KBM-7 (cell line): ENCODE measurements at places on chromosomes 3 and 15.

- DNase-seq: no peak
These were observed 231.1 kb upstream of the PDZRN3 start for GRCh38 chr3:73855813-73856212.

DNA sequence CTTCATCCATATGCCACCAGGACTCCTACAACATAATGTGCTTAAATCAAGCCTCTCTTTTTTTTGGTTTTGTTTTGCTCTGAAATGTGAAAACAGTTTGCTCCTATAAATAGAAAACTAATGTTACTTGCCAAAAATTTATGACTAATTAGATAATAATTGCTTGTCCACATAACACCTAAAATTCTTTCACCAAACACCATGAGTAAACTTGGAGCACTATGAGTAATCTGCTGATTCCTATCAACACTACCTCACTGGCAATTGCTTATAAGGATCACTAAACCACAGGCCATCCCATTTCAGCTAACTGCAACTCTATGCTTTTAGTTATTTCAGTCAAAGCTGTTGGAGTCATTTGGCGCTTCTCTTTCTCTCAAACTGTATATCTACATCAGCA is 252.7 kb downstream of the EPHA3 start:
- DNase-seq: no peak

GRCh38 chr3:115692887-115693524 is 69.7 kb downstream of the GAP43 start:
- DNase-seq: peak; percentile 82

DNA sequence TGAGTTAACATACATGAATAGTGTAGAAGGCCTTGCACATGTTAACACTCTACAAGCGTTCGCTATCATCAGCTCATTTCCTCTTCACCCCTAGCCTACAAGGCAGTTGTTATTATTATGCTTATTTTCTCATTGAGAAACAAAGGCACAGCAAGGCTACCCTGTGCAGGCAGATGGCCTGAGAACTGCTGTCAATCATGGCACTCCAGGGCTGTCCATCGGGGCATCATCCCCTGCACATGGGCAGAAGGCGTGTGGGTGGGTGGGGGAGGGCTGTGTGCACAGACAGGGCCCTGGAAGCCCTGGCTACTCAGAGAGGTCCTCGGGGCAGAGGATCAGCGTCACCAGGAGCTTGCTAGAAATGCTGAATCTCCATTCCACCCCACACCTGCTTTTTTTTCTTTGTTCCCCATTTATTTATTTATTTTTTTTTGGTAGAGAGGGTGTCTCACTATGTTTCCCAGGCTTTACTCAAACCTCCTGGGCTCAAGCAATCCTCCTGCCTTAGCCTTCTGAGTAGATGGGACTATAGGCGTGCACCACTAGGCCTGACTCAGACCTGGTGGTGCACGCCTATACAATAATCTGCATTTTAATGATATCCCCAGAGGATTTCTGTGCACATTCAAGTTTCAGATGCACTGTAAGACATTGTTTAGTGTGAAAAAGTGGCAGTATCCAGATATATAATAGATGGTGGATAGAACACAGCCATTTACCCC is 9.6 kb upstream of the ZXDC start:
- DNase-seq: no peak

DNA sequence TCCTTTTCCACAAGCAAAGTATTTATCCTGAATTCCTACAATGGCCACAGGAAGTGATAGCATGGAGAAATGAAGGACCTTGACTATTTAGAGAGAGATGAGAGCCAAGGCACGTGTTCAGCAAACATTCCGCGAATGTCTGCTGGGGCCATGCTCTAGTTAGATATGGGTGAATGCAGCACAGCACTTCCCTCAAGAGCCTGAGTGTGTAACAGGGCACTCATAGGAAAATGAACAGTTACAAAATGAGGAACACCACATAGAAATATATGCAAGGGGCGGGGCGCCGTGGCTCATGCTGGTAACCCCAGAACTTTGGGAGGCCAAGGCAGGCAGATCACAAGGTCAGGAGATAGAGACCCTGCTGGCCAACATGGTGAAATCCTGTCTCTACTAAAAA is 406.9 kb downstream of the NR2F2 start:
- no peak for DNase-seq

DNA sequence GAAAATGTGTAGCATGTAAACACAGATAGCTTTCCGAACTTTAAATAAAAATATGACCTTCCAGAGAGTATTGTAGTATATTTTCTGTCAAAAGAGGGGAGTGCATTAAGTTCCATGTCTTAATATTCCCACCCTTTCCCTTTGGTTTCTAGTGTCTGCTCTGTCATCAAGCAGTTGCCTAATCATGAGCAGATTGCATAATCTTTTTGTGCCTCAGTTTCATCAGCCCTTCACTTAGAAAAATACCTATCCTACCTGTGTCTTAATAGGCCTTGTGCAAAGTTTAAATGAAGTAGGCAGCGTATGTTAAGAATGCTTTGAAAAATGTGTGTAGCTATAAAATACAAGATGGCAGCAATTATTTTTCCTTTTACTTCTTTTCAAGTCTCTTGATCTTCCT is 52.8 kb downstream of the CALML4 start:
- no peak for DNase-seq

GRCh38 chr3:14261229-14261628 is 82.6 kb downstream of the LSM3 start:
- DNase-seq: peak; percentile 73

DNA sequence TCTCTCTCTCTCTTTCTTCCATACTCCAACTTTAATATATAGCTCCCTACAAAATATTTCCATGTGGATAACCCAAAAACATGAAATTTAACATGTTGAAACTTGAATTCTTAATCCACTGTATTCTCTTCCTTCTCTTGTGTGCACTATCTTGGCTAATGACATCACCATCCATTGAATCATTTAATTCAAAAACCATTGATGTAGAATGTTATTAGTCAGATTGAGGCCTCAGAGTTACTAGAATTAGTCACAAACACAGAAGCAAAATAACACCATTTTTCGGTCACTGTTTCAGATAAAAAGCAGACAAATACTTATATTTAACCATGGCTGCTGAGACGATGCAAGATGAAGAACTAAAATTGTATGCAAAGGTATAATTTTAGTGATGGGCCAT is 256.9 kb upstream of the LRRC3B start:
- DNase-seq: no peak

- DNase-seq: no peak
These were observed 445 bp downstream of the LMOD3 start for GRCh38 chr3:69121950-69122349.

- no peak for DNase-seq
These were observed 7.0 kb upstream of the NIPA2 start for GRCh38 chr15:22831473-22831872.
